Renal cortical epithelial cell (primary cell): ENCODE measurements at places on chromosomes 12 and 14. TPM values are rescaled to one million over a fixed set of nuclear protein-coding genes. Genes with fewer than 3 reads are reported as not detected.

ACSM4 gene
- total RNA-seq = not detected in 2 replicates

ASIC1 gene
- total RNA-seq = 0.30 TPM in 1 of 2 replicates, not detected in the other

DNA sequence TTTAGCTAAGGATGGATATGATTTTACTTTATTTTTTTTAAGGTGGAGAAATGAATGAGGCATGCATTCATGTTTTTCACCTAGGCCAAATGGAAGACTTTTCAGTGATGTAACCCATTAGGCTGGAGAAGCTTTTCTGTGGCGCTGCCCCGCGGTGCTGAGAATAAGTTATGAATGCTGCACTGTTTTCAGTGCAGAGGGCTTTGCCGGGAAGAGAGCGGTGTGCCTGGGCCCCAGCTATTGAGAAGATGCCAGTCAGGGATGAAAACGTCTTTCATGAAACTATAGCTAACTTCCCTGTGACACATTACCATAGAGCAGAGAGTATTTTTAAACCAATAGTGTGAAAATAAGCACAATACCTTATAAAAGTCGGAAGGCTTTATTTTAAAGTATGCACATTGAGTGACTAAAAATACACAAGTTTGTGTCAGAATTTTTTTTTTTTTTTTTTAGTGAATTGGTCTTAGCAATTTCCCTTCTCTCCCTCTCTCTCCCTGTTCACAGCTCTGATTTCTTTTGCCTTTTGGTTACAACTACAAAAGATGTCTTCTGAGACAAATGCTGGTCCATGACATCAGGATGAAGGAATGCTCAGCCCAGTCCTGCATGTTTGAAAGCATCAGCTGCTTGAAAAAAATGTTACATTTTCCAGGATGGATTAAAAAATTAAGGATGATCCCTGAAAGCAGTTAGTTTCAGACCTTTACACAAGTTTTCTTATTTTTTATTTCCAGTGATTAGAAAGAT, 48.3 kb downstream of the NPAS3 start:
- no peak for DNase-seq

DNA sequence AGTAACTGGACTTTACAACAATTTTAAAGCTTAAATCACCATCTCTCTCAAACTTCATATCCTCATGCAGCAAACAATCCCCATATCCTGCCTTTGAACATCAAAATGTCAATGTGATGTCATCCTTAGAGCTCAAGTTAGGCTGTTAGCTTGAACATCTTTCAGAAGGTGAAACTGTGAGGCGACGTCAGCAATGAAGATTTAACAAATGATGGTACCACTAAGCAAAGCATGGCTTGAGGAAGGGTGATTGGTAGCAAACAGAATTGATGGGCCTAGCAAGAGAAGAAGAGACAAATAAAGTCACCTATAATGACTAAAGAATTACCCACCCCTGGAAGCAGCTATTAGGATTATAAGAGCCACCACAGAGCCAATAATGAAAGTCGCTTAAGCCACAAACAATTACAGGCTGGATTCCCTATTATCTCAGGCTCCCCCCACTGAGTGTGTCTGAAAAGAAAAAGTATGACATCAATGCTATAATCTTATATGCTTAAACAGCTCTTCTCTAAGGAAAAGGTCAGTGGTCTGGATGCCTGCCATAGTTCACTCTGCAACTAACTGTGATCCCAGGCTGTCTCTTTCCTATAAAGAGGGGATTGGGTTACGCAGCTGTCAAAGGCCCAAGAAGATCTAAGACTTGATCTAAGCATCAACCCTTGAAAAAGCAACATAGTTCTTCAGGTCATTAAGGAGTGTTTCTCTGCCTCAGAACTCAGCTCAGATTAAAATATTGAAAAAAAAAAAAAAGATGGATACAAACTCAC, 18.1 kb downstream of the EGLN3 start:
- no peak for DNase-seq

DNA sequence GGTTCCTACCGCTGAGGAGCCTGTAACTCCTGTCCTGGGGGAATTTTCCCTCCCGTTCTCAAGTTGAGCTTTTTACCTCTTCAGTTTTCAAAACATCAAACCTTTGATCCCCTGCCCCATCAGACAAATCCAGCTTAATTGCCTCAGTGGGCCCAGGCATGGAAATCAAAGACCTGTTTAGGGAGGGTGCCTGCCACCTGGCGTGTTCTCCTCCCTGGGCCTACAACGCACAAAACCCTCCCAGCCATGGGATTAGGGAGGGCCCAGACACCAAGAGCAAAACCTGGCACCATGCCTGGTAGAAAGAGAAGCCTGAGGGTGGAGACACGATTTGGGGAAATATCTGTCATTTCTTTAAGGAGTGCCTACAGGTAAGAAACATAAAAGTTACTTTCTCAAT, 672.9 kb downstream of the BCL11B start:
- DNase-seq = no peak

- DNase-seq = no peak
Observed at GRCh38 chr12:47751561-47751960, 7.1 kb downstream of the RAPGEF3 start.
